Activated T-helper 1 cell treated with anti-CD3 and anti-CD28 coated beads, Interleukin-12 subunit alpha, Interleukin-12 subunit beta, Interleukin-2, Interleukin-4 antibody, amounts not matched to agents 30 ng/mL and 10 ng/mL and 1 ng/mL, durations not matched to agents 14 hours and 24 hours and 36 hours (primary cell): ENCODE measurements at places on chromosomes 1 and 21. TPM values are rescaled to one million over a fixed set of nuclear protein-coding genes. Genes with fewer than 3 reads are reported as not detected.

GRCh38 chr1:41274752-41275545, 32.8 kb upstream of the SCMH1 start:
- DNase-seq = no peak

The PLA2G5 gene
- total RNA-seq = not detected in 2 replicates

DNA sequence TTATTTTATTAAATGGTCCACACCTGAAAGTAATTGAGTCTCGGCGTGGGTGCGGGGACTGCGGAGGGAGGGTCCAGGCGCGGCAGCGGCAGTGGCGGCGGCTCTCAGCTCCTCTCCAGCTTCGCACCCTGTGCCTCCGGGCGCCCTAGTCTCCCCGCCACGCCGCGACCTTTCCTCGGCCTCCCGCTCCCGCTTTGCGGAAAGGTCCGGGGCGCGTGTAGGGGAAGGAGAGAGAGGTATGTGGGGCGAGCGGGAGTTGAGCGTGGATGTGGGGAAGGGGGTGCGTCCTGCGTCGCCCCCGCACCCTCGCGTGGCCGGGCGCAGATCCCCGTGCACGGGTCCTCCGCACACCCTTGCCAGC, 13.4 kb upstream of the ALX3 start:
- no peak for DNase-seq

DNA sequence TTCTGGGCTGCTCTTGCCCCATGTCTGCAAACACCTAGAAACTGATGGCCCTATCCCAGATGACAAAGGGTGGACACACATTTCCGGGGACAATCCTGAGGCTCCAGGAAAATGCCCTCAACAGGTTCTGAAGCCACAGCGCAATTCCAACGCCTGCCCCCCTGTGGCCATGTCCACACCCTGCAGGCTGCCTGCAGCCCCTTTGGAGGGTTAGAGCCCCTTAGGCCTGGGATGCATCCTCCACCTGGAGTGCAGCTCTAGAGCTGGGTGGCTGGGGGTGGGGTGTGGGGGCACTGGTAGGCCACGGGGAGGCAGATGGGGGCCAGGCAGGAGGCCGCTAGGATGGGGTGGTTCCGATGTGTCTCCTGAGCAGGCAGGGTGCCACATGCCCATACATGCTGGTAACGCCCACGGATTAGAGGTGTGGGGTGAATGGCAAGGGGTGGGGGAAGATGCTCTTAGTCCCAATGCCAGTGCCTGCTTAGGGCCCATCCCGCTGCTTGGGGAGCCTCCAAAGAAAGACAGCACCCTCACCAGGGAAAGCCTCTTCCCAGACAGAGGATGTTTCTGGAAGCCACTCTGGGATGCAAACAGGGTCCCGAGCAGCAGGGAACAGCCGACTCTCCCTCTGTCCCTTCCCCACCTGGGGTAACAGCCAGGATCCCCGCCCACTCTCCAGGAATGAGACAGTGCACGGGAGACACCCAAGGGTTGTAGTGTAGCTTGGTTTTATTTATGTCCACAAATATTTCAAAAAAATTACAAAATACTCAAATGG, 34.0 kb downstream of the SLC45A1 start:
- no peak for DNase-seq

DNA sequence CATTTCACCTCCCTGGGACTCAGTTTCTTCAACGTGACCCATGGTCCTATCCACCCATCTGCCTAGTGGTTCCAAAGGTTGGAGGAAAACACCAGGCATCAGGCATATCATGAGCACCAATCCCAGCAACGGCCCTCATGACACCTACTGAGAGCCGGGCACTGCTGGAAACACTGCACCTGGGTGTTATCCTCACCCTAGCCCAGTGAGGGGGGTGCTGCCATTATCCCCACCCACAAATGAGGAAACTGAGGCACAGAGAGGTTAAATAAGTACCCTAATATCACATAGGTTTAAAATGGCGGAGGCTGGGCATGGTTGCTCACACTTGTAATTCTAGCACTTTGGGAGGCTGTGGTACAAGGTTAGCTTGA, 206.9 kb downstream of the MATN1 start:
- DNase-seq = no peak

- no peak for DNase-seq
Measured at GRCh38 chr1:172585348-172585747, 52.4 kb downstream of the SUCO start.

GRCh38 chr1:228073857-228074545, 8.5 kb upstream of the ARF1 start:
- no peak for DNase-seq

DNA sequence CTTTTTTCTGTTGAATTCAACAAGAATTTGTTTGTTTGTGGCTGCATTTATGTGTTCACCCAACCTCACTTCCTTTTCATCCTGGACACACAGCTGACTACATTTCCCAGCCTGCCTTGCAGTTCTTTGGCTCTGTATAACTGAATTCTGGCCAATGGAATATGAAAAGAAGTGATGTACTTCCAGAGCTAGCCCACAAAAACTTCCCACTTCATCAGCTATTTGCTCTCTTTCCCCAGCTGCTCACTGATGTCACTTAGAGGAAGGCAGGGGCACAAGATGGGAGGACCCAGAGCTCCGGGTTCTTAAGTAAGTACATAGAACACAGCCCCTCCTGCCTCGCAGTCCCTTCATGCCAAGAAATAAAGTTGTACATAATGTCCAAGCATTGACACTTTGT, 235.0 kb upstream of the FGGY start:
- DNase-seq = no peak

GRCh38 chr1:75937034-75937433, 4.8 kb upstream of the ASB17 start:
- no peak for DNase-seq

GRCh38 chr1:68119445-68119844, 69.0 kb upstream of the DIRAS3 start:
- no peak for DNase-seq

DNA sequence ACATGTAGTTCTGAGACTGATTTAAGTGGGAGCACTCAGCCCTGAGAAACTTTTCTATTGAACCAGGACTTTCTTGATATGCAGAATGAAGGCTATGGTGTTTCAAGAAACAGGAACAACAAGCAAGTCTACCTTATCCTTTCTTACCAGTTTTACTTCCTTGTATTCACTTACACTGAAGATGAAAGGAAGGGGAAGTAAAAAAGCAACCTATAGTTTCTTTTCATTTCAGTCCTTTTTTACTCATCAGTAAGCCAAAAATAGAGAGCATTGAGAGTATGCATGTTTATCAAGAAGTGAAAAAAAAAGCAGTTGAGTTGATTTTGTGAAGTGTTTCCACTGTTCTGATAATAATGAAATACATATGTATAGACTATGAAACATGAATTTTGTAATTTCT, 1010.3 kb downstream of the AMY1C start:
- DNase-seq = no peak

DNA sequence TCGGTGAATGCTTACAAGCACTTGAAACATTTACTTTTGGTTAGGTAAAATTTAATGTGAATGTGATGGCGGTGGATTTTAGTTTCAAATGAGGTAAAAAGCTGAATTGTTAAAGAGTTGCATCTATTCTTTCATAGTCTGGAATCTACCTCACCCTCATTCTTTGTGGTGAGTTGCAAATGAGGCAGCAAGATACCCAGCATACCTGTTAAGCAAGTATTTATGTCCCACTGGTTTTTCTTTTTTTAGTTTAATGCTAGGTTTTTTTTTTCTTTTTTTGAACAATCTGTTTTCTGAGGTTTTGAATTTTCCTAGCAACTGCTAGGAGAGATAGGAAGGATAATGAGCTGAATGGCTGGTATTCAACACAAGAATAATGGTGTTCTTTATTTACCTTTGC, 127.9 kb upstream of the CACYBP start:
- no peak for DNase-seq

DNA sequence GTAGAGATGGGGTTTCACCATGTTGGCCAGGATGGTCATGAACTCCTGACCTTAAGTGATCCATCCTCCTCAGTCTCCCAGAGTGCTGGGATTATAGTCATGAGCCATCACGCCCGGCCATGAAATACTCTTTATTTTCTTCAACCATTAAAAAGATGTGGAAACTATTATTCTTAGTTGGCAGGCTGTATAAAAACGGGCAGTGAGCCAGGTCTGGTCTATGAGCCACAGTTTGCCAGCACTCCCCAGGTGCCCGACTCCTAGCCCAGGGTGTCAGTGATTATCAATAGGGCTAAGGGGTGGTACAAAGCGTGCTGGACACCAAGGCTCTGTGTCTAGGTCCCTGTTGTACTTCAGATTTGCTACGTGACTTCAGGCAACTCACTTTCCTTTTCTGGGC, 3.7 kb upstream of the TMEM61 start:
- no peak for DNase-seq

The SPRR2G gene
- not detected in 2 replicates for total RNA-seq

The NES gene
- total RNA-seq = not detected in 2 replicates

The AMY1B gene
- total RNA-seq = not detected in 2 replicates

The ABCG1 gene
- 9.3 and 10.2 TPM in 2 replicates for total RNA-seq
